ENCODE measurements at places on chromosomes 2 and 18.

GRCh38 chr2:128803222-128803621, 484.6 kb upstream of the HS6ST1 start:
- DNase-seq = no peak

DNA sequence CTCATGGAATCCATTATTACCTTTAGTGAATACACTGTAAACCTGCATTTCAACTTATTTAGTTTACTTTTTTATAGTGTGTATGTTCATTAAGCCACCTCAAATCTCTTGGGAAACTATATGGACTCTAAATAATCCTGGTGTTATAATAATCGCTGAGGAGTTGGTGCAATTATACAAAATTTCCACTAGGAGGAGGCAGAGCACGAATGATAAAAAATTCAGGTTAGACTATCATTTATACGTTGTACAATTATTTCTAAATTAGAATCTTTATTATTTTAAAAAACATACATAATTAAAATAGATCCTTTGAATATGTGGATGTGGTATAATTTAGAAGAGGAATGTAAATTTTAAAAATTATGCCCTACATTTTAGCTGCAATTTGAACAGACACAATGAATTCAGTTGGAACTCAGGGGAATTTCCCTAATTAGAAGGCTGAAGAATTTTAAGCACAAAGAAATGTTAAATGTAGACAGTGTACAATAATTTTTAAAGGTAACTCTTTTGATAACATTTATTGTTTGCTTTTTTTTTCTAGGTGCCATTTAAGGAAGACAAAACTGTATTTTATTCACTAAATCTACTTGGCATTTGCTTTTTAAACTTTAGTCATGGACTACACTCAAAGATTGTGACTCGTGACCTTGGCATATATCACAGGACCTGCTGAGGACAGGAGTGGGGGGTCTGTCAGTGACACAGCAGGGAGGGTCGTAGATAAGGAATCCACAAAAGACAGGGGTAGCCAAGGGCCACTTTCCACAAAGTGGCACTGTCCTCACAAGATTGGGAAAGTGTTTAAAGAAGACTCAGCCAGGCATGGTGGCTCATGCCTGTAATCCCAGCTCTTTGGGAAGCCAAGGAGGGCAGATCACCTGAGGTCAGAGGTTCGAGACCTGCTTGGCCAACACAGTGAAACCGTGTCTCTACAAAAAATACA, 45.5 kb downstream of the RAB12 start:
- no peak for DNase-seq

GRCh38 chr2:28036307-28036706, 145.8 kb downstream of the BABAM2 start:
- DNase-seq = no peak

- no peak for DNase-seq
Measured at GRCh38 chr2:37080689-37081088, 3.5 kb downstream of the HEATR5B start.

DNA sequence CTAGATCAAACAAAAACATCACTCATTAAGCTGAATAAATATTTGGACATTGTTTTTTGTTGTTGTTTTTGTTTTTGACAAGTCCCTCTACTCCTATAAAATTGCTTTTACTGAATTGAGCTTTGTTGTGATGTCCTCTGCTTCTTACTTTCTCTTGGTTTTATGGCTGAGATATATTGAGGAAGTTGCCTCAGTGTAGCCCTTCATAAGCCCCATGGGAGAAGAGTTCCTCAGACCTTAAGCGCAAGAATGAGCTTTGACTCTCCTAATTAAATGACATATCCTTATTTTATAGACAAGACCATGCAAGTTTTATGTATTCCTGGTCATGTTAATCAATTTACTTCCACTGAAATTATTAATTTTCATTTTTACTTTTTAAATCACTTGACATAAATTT, 54.9 kb downstream of the CERKL start:
- no peak for DNase-seq

DNA sequence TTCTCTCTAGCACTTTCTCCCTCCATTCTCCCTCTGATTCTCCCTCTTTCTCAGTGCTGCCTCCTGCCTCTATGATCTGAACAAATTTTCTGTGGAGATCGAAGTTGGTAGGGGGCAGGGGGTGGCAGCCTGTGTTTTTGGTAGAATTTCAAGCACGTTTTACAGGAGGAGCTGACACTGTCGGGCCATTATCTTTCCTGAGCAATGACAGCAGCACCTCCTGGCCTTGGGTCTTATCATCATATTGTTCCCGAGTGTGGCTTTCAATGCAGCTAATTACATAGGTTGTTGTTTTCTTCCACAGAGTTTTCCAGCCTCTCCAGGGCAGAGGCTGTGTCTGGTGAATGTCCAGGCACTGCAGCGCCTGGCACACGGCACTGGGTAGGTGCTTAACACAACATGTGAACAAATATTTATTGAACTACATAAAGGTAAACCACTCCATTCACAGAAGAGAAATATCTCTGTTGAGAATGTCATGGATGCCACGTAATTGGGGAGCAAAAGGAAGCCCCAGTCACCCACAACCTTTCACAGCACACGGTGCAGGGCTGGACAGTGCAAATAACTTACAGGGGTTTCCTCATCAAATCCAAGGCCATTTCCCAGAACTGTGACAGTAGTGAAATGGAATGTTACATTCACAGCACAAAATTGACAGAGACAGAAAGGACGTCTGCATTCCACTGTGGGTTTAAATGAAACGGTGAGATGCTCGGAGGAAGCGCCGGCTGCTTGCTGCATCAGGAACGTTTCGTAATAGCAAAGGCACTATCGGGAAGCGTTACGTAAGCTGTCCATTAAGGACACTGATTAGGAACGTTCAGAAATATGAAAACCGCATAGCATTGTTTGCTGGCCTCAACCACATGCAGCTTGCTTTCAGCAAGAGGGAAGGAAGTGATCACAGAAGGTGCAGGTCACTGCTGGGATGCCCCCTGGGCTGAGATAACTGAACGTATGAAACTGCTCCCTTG, 6.5 kb upstream of the KCNG2 start:
- peak; percentile 36 for DNase-seq

DNA sequence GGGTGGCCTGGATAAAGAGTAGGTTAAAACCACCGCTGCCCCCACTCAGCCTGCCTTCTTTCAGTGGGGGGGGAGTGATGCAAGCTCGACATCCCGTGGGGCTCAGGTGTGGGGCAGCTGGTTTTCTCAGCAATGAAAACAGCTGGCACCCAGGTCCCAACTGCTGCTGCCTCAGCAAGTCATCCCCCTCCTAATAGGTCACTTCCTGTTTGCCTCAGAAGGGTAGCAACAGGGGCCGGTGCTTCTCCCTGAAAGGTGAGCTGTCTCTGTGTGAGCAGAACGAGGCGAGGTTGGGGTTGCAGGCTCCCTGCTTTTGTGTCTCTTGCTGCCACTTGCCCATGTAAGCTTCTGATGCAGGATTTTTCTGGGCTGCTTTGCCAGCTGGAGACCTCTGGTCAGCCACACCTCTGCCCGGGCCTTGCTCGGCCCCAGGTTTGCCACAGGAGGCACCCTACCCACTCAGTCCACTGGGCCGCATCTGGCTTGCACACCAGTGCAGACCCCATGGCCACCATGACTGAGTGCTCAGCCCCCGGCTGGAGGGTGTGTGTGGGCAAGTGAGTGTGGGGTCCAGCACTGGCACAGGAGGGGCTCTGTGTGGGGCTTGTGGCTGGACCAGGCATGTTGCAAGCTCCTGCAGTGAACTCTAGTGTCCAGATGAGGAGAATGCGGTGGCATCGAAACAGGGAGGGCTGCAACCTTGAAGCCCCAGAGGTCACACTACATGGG, 11.5 kb upstream of the ASB1 start:
- no peak for DNase-seq

DNA sequence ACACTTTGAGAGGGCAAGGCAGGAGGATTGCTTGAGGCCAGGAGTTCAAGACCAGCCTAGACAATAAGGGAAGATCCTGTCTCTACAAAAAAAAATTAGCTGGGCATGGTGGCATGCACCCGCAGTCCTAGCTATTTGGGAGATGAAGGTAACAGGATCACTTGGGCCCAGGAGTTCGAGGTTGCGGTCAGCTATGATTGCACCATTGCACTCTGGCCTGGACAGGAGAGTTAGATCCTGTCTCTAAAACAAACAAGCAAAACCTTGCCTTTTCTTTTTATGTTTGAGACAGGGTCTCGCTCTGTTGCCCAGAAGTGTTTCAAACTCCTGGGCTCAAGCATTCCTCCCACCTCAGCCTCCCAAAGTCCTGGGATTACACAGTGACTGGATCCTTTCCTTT, 14.5 kb upstream of the THADA start:
- no peak for DNase-seq

GRCh38 chr2:61537277-61537949, 743 bp downstream of the XPO1 start:
- DNase-seq = peak; percentile 8

DNA sequence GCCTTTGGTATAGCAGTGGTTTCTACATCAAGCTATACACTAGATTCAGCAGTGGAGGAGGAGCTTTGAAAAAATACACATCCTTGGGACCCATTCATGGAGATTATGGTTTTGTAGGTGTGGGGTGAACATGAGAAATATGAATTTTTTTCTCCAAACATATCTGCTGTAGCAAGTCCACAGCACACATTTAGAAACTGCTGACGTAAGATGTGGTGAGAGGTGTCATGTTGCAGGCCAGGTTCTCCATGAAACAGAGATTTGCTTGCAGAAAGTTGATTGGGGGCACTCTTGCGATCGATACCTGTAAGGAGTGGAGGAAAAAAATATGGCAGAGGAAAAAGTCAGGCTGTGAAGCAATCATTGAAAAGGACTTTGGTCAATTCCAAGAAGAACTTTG, 67.9 kb downstream of the FASTKD2 start:
- DNase-seq = no peak

Data from NCI-H1105 (cell line).